ENCODE measurements at places on chromosomes 12 and 14.

DNA sequence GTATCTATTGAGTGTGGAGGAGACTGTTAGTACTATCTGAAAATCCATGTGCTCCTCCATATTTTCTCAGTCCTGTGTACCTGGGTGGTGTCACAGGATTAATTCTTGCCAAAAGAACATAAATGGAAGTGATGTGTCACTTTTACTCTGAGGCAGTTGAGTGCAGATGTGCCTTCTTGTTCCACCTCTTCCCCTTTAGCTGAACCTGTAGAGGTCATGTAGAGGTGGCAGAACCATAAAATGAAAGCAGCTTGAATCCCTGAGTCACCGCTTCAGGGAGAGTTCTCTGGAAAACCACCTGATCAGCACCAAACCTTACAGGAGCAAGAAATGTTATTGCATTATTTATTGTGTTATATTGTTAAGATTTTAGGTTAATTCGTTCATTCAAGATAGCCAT is 14.7 kb upstream of the SLC25A3 start:
- no peak for DNase-seq

- peak; percentile 44 for DNase-seq
Observed at GRCh38 chr12:54082397-54082892, 28.8 kb downstream of the HOXC4 start.

- no peak for DNase-seq
Observed at GRCh38 chr12:108840605-108841332, 16.6 kb downstream of the SSH1 start.

DNA sequence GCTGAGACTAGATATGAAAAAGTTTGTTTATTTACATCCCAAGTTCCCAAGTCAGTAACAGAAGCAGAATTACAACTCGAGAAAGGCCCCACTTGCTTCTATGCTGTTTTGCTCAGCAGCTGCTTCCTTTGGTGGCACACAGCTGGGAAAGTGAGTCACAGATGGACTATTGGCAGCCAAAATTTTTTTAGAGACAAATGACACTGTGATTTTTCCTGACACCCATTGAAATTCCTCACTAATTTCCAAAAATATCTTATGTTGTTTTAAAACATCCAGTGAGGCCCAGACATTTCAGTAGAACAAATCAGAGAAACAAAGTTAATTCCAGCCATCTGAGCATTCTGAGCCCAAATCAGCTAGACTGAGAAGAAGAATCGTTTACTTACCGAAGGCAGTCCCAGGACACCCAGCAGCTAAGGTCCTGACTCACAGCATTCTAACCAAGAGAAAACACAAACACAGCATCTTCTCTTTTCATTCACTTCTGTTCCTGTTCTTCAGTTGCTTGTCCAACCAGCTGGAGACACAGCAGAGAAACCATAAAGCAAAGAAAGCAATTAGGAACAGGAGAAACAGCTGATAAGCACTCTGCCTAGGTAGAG is 188.3 kb downstream of the DAD1 start:
- DNase-seq, result no peak

DNA sequence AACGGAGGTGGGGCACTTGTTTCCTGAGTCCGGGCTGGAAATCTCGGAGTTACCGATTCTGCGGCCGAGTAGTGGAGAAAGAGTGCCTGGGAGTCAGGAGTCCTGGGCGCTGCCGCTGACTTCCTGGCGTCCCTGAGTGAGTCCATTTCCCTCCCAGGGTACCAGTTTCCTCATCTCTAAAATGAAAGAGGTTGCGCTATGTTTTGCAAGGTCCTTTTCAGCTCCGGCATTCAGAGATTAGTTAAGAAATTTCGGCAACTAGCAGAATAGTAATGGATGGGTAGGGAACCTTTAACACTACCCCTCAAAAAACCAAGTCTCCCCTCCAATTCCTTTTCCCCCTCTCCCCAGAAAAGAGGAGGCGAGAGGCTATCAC is 724 bp downstream of the BLOC1S1 start:
- DNase-seq, result no peak

GRCh38 chr14:103892247-103892646 is 36.0 kb upstream of the TDRD9 start:
- no peak for DNase-seq

DNA sequence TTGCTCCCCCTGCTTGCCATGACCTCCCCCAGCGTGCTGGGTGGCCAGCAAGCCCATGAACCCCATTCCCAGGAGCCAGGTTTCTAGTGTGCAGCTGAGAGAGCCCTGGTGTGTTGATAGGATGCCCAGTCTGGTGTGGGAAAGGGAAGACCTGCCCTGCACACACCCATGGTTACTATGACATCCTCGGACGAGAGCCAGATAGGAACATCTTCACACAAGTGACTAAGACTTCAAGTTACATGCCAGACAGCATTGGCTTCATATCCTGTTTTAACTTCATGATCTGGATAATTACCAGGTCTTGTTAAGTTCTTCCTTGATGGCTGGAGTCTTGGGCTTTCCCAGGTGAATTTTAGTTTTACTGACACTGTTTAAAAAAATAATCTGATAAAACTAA is 196.6 kb upstream of the EGLN3 start:
- no peak for DNase-seq

GRCh38 chr12:98696036-98696646 is 51.1 kb downstream of the APAF1 start:
- DNase-seq, result no peak

GRCh38 chr12:3531496-3531895 is 40.5 kb downstream of the PRMT8 start:
- no peak for DNase-seq

DNA sequence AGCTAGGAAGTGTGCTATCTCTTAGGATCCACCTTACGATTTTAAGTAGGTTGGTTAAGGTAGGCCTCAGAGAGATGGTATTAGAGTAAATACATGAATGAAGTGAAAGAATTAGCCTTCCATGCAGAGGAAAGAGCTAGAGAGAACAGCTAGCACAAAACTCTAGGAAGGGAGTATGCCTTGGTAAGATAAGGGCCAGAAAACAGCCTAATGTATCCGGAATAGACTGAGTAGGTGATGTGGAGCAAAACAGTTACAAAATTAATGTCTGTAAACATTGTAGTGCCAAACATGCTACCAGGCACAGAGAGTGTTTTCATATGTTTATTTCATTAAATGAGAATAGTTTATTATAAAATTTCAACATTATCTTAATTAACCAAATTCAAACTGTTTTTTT is 315.1 kb downstream of the SOX5 start:
- DNase-seq, result no peak

GRCh38 chr12:53677016-53677799 is 1.3 kb upstream of the ATP5MC2 start:
- DNase-seq, result no peak

DNA sequence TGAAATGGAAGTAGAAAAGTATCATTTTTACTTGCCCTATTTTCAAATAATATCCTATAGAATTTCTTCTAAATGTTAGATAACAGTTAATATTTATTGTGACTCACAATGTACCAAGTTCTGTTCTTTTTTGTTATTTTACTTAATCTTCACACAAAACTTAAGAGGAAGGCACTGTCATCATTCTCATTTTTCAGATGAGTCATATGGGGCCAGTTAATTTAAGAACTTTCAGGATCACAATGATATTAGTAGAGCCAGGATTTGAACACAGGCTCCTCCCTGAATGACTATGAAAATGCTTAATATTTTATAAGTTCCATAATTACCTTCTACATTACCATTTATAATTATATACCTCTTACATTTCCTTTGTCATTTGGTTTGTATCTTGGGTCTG is 10.4 kb upstream of the TMEM260 start:
- DNase-seq, result no peak

DNA sequence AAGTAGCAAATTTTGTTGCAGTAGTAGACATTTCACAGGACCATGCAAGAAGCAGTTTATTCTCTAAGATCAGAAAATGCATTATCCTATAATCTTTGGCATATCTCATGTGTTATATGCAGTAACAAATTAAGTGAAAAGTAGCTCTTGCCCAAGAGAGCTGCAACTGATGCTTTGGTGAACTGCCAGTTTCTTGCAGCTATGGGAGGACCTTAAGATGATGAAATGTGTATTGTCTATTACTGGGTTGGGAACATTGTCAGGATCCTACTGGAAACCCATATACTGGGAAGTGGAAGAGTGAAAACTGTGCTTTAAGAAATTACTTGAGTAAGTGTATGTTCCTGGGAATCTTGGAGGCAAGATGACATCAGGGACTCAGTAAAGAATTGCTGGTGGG is 238.8 kb downstream of the DACT1 start:
- DNase-seq, result no peak

- DNase-seq, result peak; percentile 74
Observed at GRCh38 chr12:54306925-54307741, 6.3 kb upstream of the NFE2 start.

GRCh38 chr14:96905825-96906224 is 108.6 kb downstream of the VRK1 start:
- DNase-seq, result no peak

GRCh38 chr12:127398016-127398710 is 868.8 kb upstream of the TMEM132C start:
- no peak for DNase-seq

DNA sequence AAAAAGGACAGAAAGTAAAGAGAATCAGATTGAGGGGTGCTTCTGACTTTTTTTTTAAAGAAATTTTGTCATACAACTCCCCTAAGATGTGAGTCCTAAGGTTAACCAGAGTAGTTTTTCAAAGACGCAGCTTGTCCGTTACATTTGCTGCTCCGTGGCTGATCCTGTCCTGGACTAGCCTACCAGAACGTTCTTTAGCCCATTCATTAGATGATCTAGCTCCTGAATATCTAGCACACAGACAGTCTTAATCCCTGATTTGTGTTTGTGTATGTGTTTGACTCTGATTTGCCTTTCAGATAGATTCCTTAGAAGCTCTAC is 60.3 kb downstream of the SAMD4A start:
- DNase-seq, result no peak

DNA sequence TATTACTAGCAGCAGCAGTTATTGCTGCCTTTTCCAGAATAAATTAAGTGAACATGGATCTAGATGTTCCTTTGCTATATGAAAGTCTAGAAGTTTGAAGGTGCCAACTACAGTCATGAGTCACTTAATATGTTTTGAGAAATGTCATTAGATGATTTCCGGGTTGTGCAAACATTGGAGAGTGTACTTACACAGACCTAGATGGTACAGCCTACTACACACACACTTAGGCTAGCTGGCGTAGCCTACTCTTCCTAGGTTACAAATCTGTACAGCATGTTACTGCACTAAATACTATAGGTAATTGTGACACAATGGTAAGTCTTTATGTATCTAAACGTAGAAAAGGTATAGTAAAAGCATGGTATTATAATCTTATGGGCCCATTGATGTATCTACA is 368.1 kb downstream of the PDZRN4 start:
- no peak for DNase-seq

DNA sequence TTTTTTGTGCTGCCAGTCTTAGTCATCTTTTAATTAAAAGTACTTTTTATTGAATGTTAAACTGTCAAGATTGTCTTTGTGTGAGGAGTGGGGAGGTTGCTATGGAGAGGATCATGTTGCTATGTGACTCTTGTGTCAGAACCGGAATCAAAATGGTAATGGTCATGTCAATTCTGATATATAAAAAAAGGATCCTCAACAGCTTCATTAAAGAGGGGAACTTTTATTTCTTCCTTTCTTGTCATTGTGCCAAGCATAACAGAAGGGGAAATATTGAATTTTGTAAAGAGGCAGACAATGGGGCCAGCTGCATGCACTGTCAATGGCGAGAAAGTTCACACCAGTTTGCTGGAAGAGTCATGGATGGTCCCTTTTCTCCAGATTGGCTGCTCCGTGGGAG is 564.8 kb downstream of the VRK1 start:
- no peak for DNase-seq

- DNase-seq, result peak; percentile 40
Observed at GRCh38 chr12:52280319-52280795, 5.9 kb downstream of the KRT86 start.

- DNase-seq, result no peak
Observed at GRCh38 chr14:94761348-94761996, 8.4 kb downstream of the GSC start.

DNA sequence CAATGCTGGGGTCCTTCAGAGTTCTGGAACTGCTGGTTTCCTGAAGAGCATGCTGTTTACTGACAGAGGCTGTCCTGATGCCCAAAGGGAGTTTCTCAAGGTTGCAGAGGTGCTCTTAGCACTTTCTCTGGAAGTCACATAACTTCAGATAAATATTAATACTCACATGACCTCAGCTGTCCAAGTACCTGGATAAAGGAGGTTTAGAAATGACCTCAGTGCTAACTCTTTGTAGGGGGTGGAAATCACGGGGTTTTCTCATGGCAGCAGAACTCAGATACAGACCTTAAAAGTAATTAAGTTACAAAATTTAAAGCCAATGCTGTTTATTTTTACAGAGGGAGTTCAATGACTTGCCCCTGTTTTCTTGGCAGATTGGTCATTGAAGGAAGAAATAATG is 225.9 kb downstream of the MSRB3 start:
- DNase-seq, result no peak

DNA sequence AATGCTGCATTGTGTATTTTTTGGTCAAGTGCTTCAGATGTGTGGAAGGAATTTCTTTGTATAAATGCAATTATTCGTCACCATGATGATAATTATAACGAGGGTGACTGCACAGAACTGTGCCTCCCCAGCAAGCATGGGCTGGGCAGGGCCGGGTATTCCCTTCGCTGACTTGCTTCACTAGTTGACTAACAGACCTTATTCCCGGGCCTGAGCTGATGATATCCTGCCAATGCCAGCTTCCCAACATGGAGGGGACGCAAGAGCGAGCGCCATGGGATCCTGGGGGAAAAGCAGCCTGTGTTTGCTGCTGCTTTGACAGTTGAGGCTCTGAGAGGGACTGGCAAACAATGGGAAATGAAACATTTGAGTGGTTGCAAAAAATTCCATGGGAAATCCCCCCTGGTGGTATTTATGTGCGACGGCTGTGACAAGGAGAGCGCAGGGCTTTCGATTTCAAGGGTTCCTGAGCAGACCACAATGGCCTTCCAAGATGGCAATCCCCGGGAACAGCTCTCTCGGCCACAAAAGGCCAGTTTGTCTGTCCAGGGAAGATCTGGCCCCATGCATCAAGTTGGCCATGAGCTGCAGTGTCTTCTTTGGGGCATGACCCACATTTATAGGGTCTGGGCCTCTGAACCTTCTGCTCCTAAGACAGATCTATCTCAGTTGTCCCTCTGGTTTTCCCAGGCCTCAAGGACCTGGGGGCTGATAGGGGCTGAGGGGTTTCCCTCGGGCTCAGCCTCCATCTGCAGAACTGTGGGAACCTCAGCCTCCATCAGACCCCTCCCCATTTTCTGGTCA is 21.9 kb upstream of the MAP1LC3B2 start:
- DNase-seq, result peak; percentile 26

GRCh38 chr14:104741803-104742251 is 11.1 kb upstream of the SIVA1 start:
- no peak for DNase-seq

GRCh38 chr14:89139404-89140247 is 277.4 kb downstream of the FOXN3 start:
- no peak for DNase-seq

- DNase-seq, result no peak
Observed at GRCh38 chr12:92557422-92557724, 145.4 kb upstream of the PLEKHG7 start.

DNA sequence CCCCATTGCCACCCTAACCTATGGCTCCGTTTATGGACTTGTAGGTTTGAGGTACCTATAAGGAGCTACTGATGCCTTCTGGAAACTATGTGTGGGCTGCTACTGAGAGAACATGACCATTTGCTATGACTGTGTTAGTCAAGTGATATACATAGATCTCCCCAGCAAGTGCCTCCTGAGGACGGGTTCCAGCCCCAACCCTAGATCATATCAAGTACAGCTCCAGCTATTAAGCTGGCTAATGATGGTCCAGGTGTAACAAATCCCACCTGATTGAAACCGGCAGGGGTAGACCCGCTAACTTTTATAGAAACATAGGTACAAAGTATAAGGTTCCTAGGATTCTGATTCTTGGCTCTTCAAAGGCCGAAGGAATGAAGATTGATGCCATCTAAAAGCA is 23.7 kb downstream of the NINJ2 start:
- no peak for DNase-seq

All from CD4-positive, alpha-beta T cell treated with Interleukin-15 for 1 hour (primary cell).